Smooth muscle cell of the pulmonary artery (primary cell): ENCODE measurements at places on chromosomes 4 and X. TPM values are rescaled to one million over a fixed set of nuclear protein-coding genes. Genes with fewer than 3 reads are reported as not detected.

The GLRA2 gene
- not detected in 2 replicates for total RNA-seq

The INTS6L gene
- 3.6 TPM in 2 replicates for total RNA-seq

The MAGEA8 gene
- not detected in 2 replicates for total RNA-seq

The TEC gene
- 0.20 and 0.26 TPM in 2 replicates for total RNA-seq

The SYN1 gene
- total RNA-seq = 0.07 and 0.36 TPM in 2 replicates

The EGFL6 gene
- not detected in 2 replicates for total RNA-seq

The TEX13D gene
- total RNA-seq = not detected in 2 replicates

The TRIM2 gene
- total RNA-seq = 34.1 and 49.1 TPM in 2 replicates

The FAAH2 gene
- 0.07 and 0.23 TPM in 2 replicates for total RNA-seq

The DNASE1L1 gene
- total RNA-seq = 98.5 and 178 TPM in 2 replicates

The CLGN gene
- 0.07 and 4.3 TPM in 2 replicates for total RNA-seq

The GRIPAP1 gene
- total RNA-seq = 22.3 and 24.3 TPM in 2 replicates

The PDGFRA gene
- total RNA-seq = 298 and 562 TPM in 2 replicates

The FABP2 gene
- not detected in 2 replicates for total RNA-seq
